ENCODE measurements at places on chromosomes 2 and 18.
A peak's percentile ranks its signal among the peaks of the same experiment; 100 is the strongest.

- DNase-seq, result no peak
Observed at GRCh38 chr2:112272669-112273068, 2.7 kb upstream of the ZC3H6 start.

DNA sequence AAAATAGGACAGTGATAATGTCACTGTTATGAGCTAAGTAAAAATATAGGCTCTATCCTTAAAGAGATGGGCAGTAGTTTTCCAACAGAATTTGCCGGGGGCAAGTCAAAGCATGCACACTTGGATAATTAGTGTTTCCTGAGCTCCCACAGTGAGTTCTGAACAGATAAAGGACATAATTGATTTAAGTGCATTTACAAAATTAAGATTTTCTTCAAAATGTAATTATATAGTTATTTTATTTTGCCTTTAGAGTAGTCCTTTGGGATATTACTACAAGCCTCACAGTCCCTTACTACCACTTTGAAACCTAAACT is 107.6 kb downstream of the RAPGEF4 start:
- no peak for DNase-seq

DNA sequence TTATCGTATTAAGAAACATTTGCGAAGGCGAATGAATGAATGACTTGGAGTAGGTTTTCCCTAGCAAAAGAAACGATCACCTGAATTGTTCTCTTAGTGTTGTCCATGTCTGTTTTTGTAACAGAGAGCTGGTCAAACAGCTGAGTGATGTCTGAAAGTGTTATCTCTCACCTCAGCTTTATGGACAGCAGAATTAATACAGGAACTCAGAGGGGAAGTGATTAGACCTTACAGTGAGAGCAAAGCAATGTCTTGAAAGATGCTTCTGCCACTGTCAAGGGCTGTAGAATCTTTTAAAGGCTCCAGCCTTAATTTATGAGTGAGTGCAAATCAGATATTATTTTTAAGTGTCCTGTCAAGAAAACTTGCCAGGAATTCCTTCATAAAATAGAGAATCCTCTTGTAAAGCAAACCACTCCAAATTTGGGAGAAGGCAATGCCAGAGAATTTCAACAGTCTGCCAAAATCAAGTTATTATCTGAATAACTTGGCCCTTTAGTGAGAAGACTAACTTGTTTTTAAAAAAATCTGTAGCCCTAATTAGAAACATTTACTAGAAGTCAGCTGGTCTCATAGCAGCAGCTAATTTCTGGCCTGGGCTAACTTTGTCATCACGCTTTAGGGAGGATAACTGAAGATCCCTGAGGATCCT is 60.7 kb downstream of the CDC42EP3 start:
- no peak for DNase-seq

GRCh38 chr2:147998203-147998602 is 22.3 kb downstream of the ORC4 start:
- no peak for DNase-seq

DNA sequence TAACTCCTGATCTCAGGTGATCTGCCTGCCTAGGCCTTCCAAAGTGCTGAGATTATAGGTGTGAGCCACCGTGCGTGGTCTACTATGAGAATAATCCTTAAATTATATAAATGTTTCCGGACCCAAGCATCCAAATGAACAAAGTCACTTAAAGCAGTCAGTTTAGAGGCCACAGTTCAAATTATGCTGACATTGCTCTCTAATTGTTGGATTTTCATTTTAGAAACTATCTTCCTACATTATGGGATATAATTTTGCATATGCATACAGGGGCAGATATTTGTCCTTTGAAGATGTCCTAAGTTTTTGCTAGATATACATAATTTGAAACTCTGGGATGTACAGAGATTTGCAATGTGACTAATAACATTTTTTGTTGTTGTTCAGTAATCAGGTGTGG is 390.1 kb downstream of the RND3 start:
- no peak for DNase-seq

GRCh38 chr2:38170067-38170466 is 94.1 kb upstream of the CYP1B1 start:
- DNase-seq, result no peak

GRCh38 chr2:89833116-89833779 is 1141.8 kb downstream of the RPIA start:
- no peak for DNase-seq

DNA sequence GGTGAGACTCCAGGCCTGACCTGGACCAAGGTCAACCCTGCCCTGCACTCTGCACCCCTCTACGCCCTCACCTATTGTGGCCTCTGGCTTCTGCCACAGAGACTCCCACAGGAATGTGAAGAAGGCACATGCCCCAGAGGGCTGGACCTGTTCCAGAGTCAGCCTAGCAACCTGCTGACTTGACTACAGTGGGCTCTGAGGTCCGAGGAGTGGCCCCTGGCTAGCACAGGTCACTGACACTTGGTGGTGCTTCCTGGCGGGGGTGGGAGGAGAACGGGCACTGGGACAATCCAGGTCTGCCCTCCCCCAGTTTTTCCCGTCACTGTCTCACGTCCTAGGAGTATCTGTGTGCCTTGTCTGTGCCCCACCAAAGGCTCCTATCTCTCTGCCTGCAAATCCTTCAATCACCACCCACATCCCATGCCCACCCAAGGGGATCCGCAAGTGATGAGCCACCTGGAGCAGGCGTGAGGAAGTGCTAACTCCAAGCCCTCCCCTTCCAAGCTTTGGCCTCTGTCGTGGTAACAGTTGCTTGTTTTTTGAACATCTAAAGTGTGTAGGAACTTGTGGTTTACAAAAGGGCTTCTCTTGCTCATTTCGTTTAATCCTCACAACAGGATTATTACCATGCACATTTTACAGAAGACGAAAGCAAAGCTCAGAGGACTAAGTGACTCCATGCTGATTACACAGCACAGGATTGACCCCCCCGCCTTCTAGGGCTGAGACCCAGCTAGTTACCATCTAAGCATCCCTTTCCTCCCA is 86.2 kb downstream of the MCFD2 start:
- no peak for DNase-seq

DNA sequence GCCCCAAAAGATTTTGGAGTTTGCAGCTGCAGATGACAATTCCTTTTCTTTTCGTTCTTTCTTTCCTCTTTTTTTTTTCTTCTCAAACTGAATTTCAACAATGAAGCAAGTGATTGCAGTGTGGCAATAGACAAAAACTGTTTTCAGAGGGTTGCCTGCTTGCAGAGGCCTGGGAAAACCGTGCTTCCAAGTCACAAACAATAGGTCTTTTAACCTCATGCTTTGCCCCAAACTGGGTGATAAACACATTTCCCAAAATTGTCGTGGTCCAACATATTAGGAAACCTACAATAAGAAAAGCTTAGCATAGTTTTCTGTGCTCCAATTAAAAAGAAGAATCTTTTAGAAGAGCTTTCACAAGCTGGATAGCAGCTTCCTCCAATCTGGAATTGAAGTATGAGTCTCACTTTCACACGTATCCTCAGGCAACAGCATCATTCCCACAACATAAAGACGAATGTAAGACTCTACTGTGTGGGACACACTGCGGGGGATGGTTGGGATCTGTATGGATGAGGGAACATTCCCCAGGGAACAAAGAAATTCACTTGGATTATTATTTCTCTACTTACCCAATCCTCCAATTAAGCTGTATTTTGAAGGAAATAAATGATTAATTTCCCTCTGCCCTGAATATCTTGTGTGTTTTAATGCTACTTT is 656.1 kb downstream of the RNF144A start:
- DNase-seq, result no peak

GRCh38 chr2:158102446-158102845 is 770 bp downstream of the UPP2 start:
- no peak for DNase-seq

GRCh38 chr2:36169843-36170242 is 185.7 kb upstream of the CRIM1 start:
- no peak for DNase-seq

- no peak for DNase-seq
Observed at GRCh38 chr2:11988691-11989353, 242.4 kb downstream of the LPIN1 start.

GRCh38 chr18:59929621-59930295 is 30.0 kb downstream of the PMAIP1 start:
- no peak for DNase-seq

DNA sequence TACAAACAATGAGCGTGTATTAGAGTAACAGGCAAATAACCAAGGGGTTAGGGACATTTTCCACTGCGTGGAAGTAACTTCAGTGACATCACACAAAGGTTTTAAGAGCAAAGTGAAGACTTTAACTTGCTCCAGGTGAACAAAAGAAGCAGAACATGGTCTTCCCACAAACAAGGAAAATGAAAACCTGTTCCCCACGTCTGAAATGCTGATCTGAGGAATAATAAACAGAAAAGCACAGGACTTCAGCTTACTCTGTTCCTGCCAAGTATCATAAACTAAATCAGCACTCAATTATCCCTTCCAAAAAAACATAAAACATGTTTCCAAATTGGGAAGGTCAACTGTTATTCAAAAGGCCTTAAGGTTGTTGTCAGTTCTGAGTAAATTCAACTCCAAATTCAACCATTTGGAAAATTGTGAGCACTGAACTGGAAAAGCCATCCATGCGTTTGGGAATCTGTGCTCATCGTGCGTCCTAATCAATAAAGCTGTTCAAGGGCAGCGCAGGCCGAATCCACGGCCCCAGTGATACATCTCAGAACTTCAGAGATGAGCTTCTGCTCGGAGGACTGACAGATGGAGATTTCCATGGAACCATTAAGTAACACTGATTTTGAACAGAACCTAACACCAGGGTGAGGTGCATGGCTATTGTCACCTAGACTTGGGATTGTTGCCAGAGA is 7.7 kb upstream of the SNTG2 start:
- no peak for DNase-seq

- no peak for DNase-seq
Observed at GRCh38 chr2:64015898-64016297, 3.3 kb downstream of the VPS54 start.

- no peak for DNase-seq
Observed at GRCh38 chr2:58756336-58756735, 515.2 kb upstream of the FANCL start.

DNA sequence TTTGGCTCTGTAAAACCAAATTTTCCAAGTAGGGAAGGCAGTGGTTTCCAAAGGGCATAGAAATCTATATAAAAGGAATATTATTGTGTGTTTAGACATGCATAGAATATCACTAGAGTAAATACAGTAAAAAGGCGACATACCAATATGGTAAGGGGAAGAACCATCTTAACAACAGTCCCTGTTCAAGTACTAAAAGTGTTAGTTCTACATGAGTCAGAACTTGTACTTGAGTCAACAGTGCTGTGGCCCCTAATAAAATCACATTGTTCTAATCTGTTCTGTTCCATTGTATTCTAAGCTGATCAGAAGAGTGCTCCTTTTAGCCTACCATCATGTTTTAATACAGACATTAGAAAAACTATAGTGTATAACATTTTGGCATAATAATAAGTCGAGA is 36.1 kb upstream of the TNFRSF11A start:
- DNase-seq, result peak; percentile 1

DNA sequence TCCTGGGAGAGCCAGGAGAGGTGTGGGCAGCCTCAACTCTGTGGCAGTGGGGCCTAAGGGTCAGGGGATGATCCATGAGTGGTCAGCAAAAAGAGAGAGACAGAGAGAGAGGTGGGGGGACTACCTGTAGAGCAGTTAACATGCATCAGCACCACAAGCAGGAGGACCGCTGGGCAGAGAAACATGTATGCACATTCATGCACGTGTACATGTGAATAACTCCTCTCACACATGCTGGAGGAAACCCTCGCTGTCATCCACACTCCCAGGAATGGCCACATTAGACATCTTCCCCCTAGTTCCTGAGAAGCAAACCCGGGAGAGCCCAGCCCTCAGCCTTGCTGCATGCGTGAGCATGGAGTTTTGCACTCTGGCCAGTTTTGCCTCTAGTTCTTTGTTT is 166.1 kb downstream of the SMAD7 start:
- no peak for DNase-seq

DNA sequence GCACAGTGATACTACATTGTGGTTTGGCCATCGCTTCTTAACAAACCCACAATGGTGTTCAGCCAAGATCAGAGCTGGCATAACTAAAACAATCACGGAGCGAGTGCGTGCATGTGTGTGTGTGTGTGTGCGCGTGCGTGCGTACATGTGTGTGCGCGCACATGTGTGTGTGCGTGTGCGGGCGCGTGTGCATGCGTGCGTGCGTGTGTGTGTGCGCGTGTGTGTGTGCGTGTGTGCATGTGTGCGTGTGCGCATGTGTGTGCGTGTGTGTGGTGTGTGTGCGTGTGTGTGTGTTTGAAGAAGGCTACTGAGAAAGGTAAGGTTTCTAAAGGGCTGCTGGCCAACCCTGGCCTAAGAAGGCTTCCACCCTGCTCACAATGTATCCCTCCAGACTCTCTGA is 582.4 kb downstream of the CMPK2 start:
- no peak for DNase-seq

DNA sequence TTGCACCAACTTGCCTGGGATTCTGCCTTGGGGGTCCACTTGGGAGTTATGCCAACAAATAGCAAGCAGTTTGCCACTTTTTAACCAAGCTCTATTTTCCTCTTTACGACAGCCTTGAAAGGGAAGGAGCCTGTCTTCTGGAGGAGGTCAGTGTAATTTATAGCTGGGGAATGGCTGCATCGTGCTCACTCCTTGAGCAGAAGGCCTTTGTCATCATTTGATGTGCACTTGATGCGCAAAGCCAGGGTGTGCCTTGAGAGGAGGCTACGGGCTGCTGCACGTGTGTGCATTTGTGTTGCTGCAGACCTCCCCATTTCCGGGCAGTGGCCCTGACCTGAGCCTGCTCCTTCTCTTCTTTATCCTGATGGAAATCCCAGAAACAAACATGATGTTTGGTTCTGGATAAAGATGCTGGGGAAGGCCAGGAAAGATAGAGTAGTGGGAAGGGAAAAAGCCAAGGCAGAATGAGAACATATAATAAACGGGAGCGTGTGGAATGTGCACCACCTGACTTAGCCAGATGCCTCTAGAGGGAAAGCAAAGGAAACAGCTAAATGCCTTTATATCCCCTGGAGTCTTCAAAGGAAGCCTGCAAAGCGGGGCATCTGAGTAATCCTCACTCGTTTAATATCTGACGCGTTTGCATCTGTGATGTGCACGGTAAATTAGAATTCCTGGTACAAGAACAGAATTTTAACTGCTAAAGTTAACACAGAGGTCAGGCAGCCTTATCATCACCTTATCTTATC is 68.3 kb upstream of the ZNF521 start:
- no peak for DNase-seq

- DNase-seq, result no peak
Observed at GRCh38 chr2:224523626-224524577, 61.3 kb downstream of the CUL3 start.

- DNase-seq, result no peak
Observed at GRCh38 chr2:39923455-39923854, 144.4 kb upstream of the THUMPD2 start.

DNA sequence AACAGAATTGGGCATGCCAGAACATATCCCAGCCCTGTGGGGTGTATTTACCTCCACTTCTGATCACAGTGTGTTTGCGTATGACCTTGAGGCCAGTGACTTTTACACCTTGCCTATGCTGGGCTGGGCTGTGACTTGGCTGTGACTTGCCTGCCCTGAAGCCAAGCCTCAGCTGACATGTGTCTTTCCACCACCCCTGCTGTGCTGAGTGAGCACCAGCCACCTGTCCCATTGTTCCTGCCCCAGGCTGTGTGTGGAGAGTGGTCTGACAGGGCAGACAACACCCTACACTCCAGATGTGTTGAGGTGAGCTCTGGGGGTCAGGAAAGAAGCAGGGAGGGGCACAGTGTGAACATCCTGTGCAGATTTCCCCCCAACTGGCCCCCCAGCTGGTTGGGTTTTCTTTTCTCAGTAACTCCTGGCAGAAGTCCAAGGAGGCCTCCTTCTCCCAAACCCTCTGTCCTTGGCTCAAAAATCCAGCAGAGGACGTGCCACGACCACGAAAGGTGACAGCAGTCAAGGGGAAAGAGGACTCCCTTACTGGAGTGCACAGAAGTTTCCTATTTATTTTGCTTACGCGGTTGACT is 5.1 kb upstream of the STEAP3 start:
- DNase-seq, result peak; percentile 35

All from RWPE1 (cell line).